ENCODE measurements at places on chromosomes 5 and 9.

- no peak for DNase-seq
Measured at GRCh38 chr9:69474821-69475220, 149.8 kb downstream of the ENTREP1 start.

DNA sequence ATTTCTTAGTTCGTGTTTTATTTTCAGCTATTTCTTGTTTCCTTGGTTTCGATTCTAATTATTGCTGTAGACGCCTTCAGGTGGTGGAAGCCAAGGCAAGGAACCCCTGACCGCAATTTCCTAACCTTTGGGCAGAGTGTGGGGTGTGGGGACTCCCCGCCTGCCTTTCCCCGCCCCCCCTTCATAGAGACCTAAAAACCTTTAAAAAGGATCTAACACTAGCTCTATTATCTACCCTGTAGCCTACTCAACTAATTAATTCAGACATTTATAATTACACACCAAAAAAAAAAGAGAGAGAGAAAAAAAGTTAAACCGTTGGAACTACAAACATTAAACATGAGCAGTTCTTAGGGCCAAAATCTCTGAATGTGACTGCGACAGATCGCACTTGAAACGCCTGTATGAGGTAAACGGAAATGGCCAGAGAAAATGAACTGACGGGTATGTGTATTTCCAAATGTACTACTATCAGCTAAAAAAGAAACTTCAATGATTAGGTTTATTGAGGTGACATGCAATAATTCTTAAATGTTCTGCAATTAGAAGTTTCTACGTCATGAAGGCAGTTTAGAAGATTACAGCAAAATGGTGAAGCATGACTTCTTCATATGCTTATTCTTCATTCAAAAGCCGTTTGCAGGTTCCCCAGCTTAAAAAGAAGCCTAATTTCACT, 19.0 kb upstream of the FER start:
- DNase-seq, result peak; percentile 54

DNA sequence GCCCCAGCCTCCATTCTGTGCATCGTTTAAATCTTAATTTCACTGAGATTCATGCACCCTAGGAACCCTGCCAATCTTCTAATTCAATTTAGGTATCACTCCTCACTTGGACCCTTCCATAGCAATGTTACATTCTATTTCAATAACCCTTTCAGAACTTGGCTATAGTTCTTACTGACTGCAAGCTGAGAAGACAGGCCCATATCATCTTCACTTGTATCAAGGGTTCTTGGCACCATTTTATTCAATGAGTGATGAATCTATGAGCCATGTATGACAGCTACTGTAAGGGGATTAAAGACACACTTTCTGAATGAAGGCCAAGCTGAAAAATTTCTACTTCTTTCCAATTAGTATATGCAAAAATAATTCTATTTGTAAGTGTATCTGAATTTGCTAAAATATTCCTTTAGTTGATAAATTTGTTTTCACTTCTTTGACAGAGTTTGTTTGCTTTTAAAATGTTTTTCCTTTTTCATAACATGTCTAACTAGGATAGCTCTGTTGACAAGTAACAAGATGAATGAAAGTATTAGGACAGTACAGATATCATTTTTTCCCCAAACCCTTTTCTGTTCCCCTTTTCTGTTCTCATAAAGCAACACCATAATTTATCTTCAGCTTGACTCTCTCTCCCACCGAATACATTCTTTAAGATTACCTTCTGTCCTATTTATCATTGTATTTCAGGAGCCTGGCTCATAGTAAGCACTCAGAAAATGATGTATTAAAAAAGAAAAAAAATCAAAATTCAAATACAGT, 9.6 kb downstream of the ITGA2 start:
- DNase-seq, result no peak

DNA sequence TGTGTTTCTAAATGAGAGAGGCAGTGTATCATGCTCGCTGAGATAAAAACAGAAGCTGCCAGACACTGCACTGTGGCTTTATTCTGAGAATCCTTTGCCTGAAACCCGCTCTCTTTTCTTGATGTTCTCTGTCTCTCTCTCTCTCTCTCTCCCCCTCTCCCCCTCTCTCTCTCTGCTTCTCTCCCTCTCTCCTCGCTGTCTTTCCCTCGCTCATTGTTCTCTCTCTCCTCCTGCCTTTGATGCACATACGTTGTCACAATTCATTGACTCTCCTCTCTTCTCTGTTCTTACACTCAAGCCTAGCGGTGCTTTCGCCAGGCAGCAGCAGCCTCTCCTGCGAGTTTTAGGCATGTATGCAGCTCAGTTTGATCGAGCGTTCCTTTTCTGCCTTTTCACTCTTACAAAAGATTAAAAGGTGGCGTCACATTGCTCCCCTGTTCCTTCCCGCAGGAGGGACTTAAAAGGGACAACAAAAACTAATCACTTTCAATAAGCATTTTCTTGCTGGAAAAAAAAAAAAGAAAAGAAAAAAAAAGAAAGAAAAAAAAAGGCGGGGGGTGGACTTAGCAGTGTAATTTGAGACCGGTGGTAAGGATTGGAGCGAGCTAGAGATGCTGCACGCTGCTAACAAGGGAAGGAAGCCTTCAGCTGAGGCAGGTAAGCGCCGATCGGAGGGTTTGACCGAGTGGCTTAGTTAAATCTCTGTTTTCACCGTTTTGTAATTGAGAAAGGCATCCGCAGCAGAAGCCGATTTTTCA, 717.9 kb upstream of the WWC1 start:
- no peak for DNase-seq

GRCh38 chr5:154465169-154465568, 12.9 kb downstream of the HAND1 start:
- no peak for DNase-seq

DNA sequence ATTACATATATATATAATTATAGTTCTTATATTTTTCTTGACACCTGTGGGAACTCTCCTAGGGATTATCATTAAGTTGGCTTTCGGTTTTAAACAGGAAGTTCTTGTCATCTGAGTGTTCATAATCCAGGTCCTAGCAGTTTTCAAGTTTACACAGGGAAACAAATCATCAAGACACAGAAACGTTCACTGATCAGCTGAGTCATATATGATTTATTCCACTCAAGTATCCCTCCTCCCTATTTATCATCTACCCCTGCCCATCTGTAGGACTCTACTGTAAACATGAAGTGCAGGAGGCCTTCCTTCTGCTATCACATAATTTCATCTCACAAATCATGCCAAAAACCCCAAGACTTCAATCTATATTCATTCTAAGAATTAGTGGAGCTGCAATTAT, 6.3 kb downstream of the SLC25A51 start:
- DNase-seq, result no peak

DNA sequence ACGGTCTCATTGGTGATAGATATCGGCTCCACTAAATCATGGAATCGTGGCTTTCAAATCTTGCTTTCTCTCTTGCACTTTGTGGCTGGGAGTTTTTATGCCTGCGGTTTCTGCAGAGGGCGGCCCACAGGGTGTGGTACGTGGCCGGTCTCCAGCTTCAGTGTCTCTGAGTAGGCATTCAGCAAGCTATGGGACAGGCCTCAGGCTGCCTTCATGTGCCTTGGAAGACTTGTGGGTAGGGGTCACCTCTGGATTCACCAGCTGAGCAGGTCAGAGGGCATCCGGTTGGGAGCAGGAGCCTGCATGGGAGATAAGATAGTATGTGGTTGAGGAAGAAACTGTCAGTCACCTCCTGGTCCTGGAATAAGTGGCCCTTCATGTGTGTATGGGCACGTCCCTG, 47.7 kb downstream of the AMBP start:
- DNase-seq, result no peak

- DNase-seq, result no peak
Measured at GRCh38 chr5:179869101-179869500, 10.5 kb upstream of the MRNIP start.

- DNase-seq, result no peak
Measured at GRCh38 chr9:105064248-105065097, 136.5 kb upstream of the ABCA1 start.

GRCh38 chr9:6171667-6172066, 43.9 kb upstream of the IL33 start:
- no peak for DNase-seq

DNA sequence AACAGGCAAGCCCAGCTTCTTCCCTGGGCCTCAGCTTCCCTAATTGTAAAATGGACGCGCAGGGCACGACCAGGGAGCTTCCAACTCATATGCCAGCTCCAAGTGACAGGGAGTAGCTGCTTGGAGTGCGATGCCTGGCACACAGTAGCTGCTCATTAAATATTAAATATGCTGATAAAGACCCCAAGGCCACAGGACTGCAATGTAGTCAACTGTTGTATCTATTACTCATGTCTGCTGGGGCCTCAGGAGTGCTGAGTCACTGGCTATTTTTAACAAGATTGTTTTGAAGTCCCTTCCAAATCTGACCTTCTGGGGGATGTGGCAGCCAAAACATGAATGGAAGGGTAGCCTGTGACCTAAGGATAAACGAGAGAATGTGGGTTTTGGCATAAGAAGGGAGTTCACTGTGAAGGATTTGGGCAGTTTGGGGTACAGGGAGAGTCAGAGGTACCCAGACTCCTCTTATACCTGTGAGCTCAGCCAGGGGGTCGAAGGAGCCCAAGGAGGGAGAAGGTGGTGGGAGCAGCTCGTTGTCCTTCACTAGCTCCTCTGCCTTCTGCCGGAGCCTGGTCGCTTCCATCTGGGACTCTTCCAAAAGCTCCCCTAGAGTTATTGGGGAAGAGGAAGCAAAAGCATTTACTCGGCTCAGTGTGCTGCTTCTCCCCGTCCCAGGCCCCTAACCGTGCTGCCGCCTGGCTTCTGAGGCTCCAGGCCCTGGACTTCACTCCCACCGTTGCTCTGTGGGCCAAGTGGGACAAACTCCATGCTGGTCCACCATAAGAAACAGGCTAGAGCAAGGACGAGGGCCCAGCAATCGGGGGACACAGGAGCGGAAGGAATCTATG, 17.5 kb downstream of the TNIP1 start:
- DNase-seq, result no peak

DNA sequence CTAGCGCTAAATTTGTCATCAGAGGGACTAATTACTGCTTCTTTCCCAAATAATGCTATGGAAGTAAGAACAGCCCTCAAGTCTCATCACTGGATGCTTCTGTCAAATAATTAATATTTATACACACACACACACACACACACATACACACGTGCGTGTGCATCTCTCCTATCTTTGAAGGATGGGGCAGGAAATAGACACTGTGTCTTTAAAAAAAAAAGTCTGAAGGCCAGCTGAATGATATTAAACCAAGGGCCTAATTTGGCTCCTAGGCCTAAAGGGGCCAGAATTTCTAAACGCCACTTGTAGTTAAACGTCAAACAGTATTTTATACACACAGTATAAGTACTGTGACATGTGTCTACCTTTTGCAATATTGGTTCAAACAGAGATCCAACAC, 3.3 kb downstream of the SLF1 start:
- DNase-seq, result no peak

DNA sequence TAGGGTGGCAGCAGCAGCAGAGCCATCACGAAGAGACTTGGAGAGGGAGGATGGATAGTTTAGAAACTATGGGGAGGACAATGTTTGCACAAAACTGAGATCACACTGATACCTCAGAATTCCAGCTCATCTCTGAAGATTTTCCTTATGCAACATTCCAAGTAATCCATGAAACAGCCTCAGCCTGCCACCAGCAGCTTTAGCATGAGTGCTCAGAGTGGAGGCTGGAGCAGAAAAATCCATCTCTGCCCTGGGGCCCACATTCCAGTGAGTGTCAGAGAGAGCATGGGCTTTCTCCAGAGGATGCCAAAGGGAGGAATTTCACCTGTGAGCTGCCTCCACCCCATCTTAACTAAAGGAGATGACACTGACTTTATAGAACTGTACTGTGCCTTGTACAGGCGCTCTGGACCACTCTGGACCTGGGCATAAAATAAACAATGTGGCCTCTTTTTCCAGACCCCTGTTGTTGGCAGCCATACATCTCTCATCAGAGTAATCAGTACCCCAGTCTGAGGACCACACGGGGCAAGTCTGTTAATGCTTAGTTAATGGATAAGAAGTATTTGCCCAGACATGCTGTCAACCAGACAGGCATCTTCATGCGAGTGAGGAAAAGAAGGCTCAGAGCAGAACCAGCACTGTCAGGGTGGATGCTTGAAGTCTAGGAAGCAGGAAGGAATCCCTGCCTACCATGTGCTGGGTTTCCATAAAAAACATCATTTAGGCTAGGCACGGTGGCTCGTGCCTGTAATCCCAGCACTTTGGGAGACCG, 440.9 kb downstream of the ENC1 start:
- DNase-seq, result no peak

GRCh38 chr5:66164044-66164790, 20.1 kb downstream of the SREK1 start:
- no peak for DNase-seq

DNA sequence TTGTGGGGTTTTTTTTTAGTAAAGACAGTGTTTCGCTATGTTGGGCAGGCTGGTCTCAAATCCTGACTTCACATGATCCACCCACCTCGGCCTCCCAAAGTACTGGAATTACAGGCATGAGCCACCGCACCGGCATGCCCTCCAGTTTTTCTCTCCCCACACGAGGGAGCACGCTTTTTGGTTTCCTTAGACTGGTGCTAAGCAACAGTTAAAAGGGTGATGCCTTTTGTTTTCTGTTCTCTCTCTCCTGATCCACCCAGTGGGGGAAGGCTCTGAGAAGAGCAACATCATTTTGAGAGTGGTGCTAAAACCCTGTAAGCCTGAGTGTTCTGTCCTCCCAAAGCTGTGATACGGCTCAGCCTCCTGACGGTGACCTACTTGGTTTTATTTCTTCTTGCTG, 146.6 kb downstream of the MAN2A1 start:
- DNase-seq, result no peak

DNA sequence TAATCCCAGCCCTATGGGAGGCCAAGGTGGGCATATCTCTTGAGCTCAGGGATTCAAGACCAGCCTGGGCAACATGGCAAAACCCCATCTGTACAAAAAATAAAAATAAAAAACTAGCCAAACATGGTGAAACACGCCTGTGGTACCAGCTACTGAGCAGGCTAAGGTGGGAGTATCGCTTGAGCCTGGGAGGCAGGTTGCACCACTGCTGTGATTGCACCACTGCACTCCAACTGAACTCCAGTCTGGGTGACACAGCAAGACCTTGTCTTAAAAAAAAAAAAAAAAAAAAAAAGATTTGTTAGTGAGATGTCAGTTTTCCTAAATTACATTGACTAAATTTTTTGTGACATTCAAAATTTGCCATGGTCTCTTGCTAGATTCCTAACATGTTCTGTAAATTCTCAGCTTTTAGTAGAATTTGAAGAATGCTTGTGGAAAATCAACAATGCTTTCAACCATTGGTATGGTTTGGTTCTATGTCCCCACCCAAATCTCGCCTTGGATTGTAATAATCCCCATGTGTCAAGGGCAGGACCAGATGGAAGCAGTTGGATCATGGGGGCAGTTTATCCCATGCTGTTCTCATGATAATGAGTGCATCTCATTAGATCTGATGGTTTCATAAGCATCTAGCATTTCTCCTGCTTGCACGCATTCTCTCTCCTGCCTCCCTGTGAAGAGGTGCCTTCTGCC, 236.1 kb downstream of the ARRDC3 start:
- DNase-seq, result no peak

DNA sequence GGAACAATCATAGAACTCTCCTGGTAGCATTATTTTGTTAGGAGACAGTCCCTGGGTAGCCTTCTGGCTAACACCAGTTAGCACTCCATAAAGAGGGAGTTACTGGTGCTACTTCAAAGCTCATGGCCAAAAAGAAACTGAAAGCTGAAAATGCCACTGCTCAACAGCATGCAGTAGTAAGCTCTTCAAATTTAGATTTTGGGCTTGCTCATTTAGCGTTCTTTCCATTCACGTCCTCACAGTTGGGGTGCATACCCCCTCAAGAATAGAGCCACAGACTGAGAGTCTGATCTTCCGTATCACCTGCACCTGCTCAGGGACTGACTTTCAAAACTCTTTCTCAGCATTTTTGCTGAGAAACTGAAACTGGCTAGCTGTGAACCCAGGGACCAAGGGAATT, 24.7 kb downstream of the NTRK2 start:
- no peak for DNase-seq
